Stimulated activated naive B cell treated with anti-CD40 and anti-IgM and Interleukin-4, amounts not matched to agents 10 μg/mL and 1 μg/mL and 100 μg/mL, for 72 hours (primary cell): ENCODE measurements at places on chromosomes 5 and 9.
A peak's percentile ranks its signal among the peaks of the same experiment; 100 is the strongest.

DNA sequence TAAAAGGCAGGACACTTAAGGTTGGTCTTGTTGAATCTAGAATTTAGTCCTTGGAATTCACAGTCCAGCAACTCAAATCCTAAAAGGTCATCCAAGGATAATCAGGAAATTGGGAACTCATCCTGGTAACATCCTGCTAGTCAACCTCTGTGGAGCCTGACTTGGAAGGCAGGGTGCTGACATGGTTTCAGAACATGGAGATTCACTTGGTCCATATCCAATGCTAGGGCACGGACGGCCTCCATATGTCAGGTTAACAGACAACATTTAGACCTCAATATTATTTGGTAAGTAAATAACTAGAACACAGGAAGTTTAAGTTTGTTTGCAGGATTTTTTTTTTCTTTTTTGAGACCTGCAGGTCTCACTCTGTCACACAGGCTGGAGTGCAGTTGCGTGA, 783 bp upstream of the DNAH5 start:
- DNase-seq, result no peak

DNA sequence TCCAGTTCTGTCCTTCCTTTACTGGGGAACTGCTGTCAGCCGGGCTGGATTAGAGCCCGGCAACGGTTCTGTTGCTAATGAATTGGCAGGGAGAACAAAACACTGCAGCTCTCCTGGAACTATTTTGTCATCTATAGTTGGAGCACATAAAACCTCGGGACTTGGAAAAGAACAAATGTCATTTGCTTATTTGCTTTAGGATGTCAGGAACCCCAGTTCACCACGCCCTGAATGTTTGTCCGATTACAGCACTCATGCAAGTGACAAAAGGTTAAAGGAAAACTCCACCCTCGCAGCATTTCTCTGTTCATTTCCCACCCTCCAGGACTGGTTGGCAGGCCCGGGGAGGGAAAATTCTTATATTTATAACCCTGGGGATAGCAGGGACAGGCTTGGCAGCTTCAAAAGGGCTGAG, 66.4 kb upstream of the PLPP1 start:
- no peak for DNase-seq

- no peak for DNase-seq
Measured at GRCh38 chr9:87359958-87360601, 137.6 kb upstream of the DAPK1 start.

- peak; percentile 88 for DNase-seq
Measured at GRCh38 chr5:181260720-181261319, at the start of gene TRIM52. Gene TRIM52 (minus strand): TSS chr5:181261143. CDS start chr5:181260813, 330 bp downstream.

GRCh38 chr9:119304555-119304954, 64.7 kb downstream of the BRINP1 start:
- no peak for DNase-seq

- DNase-seq, result no peak
Measured at GRCh38 chr9:125426926-125427325, 165.3 kb downstream of the GAPVD1 start.

DNA sequence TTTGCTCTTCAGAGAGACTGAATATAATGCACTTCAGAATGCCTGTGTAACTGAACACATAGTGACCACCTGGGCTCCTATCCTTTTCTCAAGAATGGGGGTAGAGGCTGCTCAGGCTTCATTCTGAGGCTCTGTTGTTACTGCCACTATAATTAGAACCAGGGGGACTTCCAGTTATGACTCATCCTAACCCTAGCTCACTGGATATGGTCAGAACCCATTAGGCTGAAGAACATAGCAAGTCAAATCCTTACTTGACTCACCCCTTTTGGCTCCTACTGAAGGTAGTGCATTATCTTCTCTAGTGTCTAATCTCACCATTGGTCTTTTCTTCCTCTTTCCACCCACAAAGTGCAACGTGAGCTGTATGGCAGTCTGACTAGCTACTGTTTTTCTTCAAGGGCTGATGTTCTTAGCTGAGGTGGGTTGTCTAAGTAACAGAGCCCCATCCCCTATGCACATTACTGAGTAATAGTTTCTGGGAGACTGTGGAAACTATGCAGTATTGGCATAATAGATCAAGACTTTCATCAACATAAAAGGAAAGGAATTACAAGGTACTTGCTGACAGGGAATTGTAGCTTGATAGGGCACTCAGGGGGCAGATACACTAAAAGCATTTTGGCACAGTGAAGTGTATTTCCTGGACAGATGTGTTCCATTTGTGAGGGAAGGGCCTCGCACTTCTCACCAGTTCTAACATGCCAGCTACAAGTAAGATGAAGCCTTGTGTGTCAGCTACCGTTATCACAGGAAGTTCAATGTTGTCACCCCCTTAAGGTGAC, 431.0 kb upstream of the MEF2C start:
- peak; percentile 84 for DNase-seq

DNA sequence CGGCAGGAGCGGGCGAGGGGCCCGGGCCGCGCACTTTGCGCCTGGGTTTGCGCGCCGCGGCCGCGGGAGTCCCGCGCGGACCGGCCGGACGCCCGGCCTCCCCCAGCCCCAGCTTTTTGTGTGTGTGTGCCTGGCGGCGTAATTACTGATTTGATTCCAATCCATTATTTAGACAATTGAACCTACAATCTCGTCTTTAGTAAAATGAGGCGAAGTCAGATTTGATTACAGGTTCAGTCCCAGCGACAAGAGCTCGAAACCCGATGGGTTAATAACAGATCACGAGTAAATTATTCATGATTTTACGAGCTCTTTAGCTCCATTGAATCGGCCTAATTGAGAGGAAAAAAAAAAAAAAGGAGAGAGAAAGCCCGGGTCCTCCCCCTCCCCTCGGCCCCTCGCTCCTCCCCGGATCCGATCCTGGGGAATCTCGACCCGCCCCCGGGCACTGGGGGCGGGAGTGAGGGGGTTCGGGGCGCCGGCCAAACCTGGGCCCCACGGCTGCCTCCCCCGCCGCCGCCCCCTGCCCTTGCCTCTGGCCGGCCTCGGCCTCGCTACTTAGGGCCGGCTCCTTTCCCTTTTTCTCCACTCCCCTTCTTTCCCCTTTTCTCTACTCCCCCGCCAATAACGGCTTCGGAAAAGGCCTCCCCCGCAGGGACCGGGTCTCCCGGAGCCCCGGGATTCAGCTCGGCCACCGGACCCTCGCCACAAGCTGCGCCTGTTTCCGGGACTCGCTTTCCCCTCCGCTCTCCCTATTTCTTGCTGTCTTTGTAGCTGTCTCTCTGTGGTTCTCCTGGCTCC, 6.6 kb downstream of the LHX2 start:
- DNase-seq, result no peak

DNA sequence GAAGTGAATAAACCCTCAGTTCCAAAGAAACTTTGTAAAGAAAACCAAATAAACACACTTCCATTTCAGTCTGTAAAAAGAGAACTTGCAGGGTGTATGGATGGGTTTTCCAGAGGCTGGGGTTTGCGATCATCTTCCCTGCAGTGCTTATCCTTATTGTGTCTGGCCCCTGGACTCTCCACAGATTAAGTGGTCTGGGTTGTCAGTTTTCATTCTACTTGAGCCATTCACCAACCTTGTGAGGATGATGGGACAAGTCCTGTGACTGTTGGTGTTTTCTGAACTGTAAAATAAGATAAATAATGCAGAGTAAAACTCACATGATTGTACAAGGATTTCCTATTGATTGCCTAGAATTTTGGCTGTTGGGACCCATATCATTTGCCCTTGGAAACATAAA, 166.1 kb upstream of the MOCS2 start:
- DNase-seq, result no peak

- DNase-seq, result no peak
Measured at GRCh38 chr9:1804128-1804865, 210.8 kb upstream of the SMARCA2 start.

DNA sequence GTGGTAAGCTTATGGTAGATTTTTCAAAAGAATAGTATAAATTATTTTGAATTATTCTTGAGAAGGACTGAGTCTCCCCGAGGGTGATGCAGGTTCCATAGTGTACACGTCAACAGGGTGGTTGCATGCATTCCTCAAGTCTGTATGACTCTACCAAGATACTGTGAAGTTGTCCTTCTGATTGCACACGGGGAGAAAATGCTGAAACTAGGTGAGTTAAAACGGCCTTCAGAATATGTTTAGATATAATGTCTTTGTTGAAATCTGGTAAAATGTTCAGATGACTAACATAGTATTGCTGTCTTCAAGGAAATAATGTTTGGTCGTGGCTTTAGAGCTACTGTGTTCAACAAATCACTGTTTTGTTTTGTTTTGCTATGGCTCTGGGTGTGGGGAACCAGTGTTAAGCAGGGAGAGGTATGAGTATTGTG, 22.4 kb upstream of the TNFAIP8 start:
- no peak for DNase-seq

DNA sequence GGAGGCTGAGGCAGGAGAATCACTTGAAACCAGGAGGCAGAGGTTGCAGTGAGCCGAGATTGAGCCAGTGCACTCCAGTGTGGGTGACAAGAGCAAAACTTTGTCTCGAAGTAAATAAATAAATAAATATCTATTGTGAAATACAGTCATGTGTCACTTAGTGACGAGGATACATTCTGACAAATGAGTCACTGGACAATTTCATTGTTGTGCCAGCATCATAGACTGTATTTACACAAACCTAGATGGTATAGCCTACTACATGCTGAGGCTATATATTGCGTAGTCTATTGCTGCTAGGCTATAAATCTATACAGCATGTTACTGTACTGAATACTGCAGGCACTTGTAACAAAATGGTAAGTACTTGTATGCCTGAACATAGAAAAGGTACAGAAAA, 61.1 kb upstream of the CCL21 start:
- DNase-seq, result no peak

DNA sequence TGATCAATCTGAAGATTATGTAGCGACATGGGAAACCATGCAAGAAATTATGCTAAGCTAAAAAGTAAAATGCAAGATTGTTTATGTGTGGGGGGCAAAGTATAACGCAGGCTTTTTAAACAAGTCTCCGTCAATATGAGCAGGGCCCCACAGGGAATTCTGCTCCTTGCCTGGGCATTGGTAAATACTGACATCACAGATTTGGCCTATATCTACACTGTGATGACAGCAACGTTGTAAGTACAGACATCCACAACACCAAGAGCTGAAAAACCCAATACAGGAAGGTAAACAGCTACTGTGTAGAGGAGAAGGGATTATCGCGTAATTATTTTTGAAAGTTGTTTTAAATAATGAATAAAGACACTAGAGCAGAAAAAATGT, 74.5 kb upstream of the SLC25A51 start:
- DNase-seq, result no peak
